RWPE2 (cell line): ENCODE measurements at places on chromosomes 2 and 18.

DNA sequence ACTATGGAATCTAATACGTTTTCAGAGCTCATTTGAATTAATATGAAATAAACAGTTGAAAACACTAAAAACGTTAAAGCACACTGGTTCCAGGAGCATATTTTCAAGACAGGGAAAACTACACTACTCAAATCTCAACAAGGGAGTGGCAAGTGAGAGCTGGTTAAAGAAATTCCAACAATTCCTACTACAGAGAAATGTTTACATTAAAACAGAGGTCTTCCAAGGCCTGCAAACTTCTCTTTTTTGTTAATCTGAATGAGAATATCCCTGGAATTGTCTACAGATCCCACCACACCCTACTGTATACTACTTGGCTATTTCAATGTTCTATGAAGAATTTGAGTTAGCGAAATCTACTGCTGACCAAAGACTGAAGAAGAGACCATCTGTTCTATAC, 231.5 kb downstream of the ZEB2 start:
- no peak for DNase-seq

- DNase-seq: no peak
Measured at GRCh38 chr2:161552015-161552414, 72.2 kb upstream of the SLC4A10 start.

DNA sequence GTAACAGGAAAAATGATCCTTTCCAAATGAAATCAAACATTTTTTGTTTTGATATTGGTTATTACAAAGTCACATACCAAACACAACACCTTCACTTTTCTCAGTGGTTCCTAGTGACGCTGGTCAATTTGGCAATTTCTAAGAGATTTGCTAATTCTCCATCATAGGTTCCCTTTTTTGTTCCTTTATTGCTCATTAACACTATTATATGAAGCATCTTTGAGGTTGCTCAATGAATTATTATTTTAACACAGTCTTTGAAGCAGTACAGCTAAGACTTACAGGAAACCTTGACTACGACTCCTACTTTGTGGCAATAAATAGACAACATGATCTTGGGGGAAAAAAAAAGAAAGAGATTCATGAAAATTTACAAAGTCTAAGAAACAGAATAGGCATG, 152.2 kb upstream of the VRK2 start:
- no peak for DNase-seq

GRCh38 chr2:202726070-202726469, 91.3 kb downstream of the FAM117B start:
- DNase-seq: no peak

- no peak for DNase-seq
Measured at GRCh38 chr2:200174433-200175216, 131.9 kb upstream of the SPATS2L start.

- no peak for DNase-seq
Measured at GRCh38 chr2:215435280-215435869, 493 bp downstream of the FN1 start.

DNA sequence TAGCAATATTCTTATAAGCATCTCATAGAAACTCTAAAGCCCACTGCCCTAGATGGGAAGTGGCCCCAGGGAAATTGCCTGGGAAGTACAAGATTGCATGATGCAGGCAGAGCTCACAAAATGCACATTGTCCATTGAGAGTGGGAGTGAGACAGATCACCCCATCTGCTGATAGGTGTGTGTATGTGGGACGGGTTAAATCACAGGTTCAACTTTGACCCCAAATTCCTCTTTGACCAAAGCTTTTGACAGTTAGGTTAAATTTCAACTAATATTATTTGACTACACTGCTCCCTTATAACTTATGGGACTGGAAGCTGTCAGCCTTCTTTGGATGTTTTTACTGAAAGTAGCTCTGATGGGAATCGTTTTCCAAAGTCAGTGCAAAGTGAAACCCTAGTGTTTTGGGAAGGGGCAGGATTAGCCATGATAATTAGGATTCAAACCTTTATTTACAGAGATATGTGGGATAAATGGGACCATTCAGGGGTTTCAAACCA, 11.4 kb upstream of the FABP1 start:
- DNase-seq: no peak

GRCh38 chr2:8587251-8587791, 94.5 kb upstream of the ID2 start:
- no peak for DNase-seq

- DNase-seq: no peak
Measured at GRCh38 chr2:144876013-144876412, 356.1 kb upstream of the ZEB2 start.

DNA sequence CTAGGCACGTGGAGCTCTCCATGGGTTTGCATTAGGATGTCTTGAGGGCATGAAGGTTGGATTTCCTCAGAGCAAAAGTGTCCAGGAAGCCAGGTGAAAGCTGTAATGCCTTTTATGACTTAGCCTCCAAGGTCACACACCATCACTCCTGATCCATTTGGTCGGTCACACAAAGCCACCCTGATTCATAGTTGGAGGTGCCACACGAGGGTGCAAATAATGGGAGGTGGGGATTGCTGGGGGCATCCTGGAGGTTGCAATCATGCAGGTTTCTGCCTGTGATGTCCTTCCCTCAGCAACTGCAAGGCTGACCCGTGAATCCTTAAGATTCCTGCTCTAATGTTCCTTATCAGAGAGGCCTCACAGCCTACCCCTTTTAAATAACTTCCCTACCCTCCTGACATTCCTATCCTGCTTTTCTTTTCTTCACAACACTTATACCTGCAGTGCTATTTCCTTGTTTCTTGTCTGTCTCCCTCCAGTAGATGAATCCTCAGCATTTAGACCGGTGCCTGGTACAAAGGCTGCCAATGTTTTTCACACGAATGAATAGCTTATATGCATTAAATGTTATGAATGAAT, 97.1 kb downstream of the LIPG start:
- DNase-seq: no peak

GRCh38 chr2:240138254-240138984, 2.0 kb downstream of the OTOS start:
- DNase-seq: peak; percentile 46

DNA sequence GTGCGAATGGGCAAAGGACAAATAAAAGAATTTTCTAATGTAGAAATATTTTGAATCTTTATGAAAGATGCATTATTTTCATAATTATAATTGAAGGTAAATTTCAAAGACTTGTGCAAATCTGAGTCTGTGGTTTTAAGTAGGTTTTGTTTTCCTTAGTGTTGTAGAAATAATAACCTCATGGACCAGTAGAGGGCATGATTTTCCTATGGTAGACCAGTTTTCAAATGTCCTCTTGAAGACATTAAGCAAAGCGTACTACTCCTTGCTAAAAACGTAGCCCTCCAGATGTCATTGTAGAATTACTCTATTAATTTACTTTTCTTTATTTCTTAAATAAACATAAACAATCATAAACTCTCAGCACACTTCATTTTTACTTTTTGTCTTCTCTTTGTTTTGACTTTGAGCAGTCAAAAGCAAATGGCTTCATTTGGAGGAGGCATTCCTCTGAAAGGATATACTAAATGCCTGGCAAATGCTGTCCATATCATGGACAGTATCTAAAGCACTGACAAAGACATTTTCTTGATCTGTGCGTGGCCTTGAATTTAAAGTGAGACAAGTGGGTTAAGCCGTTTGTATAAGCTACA, 85.8 kb upstream of the FAM237A start:
- no peak for DNase-seq

DNA sequence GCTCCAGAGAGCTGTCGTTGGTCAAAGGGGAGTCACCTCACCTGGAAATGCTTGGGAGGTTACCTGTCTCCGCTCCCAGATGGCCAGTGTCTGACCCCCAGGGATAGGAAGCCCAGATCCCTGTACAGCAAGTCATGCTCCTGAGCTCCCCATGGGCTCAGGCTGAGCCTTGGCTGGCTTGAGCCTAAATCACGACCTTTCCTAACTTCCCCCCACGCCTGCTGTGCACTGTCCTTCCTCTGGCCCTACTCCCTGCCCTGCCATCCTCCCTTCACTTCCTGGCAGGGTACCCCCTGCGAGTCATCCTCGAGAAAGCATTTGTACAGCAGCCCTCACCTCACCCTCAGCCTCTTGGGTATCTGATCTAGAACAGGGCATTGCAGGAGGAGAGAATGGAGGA, 9.2 kb upstream of the HDAC4 start:
- no peak for DNase-seq

GRCh38 chr2:231174211-231174651, 24.2 kb upstream of the ARMC9 start:
- no peak for DNase-seq

DNA sequence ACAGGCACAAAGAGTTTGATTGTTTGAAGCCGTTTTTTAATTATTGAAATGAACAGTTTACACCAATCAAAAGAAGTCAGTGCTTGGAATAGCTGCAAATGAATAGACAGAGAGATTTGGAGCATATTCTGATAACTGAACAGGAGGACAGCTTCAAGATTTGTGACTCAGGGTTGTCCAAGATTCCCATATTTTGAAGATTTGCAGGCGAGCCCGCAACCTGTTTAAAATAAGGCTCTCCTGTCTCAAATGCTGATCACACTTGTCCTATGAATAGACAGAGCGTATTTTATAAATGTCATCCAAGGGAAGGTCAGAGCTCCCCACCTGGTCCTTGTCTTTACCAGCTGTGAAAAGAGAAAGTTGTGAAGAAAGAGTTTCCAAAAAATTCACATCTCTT, 198.7 kb downstream of the RNF144A start:
- DNase-seq: no peak

DNA sequence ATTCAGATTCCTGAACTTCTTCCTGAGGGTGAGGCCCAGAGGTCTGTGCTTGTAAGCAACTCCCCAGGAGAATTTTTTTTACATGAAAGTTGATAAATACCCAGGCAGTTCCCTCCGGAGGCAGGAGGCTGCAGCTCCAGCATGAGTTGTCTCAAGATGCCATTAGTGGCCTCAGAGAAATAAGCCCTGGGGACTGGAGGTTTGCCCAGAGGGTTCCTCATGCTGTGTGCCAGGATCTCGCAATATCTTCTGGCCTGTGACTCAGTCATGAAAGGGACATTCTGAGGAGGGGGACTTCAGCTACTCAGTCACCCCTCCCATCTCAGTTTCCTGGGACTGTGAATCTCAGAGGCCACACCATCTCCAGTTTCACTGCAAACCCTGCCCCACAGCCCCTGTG, 49.9 kb downstream of the LYPD1 start:
- no peak for DNase-seq

- DNase-seq: no peak
Measured at GRCh38 chr2:158300394-158300793, 156.2 kb downstream of the CCDC148 start.

GRCh38 chr2:2142345-2142744, 188.7 kb downstream of the MYT1L start:
- no peak for DNase-seq

DNA sequence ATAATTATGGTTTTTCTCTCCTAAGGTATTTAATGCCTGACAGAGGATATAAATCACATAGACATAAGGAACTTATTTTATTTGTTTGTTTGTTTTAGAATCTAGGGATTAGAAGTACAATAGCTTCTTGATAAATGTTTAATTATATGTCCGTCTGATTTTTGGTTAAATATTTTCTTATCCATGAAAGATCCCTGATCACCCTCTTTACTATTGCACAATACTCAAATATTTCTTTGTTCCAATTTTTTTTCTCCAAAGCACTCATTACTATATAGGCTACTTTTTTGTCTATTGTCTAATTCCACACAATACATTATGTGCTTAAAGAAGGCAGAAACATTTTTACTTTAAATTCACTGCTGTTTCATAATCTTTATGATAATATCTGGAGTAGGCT, 875.8 kb downstream of the TDRD15 start:
- DNase-seq: no peak

DNA sequence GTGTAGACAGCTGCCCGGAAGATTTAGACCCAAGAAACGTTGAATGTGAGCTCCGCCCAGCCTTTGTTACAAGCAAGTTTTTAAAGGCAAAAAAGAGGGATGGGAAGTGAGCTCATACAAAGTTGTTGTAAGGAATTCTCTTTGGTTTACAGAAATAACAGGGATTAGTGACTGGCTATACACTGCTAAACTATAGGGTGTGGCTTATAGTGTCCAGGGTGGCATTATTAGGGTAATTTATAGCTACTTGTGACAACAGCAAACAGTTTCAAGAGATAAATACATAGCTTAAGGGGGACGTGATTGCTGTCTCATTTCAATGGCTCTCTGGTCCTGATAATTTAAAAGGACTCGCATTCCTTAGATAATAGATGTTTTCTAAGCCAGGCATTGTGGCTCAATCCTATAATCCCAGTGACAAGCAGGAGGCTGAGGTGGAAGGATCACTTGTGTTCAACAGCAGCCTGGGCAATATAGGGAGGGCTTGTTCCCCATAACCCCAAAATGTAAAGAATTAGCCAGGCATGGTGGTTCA, 66.5 kb upstream of the TGIF1 start:
- DNase-seq: no peak

- DNase-seq: no peak
Measured at GRCh38 chr2:86628091-86628522, 4.4 kb upstream of the RNF103 start.

GRCh38 chr2:161522796-161523195, 101.4 kb upstream of the SLC4A10 start:
- DNase-seq: no peak

DNA sequence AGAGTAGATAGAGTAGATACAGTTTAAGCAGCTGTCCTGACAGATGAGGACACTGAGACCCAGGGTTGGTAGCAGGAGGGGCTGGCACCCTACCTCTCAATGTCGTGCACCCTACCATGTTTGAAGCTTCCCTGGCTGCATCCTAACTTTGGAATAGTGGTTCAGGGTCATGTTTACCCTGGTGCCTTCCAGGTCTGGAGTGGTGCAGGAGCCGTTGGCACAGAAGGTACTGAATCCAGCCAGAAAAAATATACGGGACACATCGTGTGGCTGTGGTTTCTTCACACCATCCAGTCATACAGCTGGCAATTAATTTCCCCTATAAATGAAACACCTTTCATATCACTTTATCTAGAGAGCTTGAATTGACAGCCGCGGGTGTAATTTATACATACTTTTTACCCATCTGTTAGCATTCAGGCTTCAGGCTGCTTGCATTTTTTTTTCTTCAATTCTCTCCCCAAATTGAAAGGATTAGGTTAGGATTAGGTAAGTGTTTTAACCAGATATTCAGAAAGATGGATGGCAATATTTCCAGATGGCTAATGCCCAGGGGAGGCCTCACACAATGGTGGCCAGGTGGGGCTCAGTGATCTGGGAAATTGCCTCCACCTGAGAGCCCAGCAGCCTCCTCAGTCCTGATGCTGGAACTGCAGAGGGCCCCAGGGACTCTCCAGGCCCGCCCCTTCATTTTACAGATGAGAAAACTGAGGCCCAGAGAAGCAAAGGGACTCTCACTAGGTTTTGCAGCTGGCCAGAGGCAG, 127.0 kb downstream of the CELF4 start:
- no peak for DNase-seq

DNA sequence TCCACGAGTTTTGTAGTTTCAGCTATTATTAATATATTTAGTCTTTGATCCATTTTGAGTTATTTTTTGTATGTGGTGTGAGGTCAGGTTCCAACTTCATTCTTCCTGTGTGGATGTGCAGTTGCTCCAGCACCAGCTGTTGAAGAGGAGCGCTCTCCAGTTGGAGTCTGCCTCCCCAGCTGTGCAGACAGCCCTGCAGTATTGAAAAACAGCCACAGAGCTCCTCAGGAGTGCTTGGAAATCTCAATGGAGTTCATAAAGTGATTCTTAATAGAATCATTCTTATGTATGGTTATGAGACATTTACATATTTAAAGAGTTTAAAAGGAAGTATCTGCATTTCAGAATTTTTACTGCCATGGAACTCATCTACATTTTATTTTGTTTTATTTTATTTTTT, 17.3 kb downstream of the DGKD start:
- no peak for DNase-seq
